Stromal cell of bone marrow (primary cell): ENCODE measurements at places on chromosomes 2 and 18.

- DNase-seq, result no peak
These were observed 28.4 kb upstream of the TANK start for GRCh38 chr2:161131804-161132203.

DNA sequence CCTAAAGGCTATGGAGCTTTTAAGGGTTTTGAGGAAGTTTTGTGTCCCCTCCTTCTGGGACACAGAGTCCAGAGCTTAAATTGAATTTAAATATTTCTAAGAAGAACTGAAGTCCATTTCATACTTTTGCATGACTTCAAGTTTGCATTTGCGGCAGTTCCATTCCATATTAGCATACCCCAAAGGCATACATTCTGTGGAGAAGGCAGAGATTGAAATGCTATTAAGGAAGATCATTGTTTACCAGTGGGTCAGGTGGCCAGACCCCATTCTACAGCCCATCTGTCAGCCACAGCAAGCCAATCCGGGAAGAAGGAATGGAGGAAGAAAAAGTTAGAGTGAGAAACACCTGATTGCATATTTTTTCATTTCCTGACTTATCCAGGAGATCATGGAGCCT is 75.0 kb downstream of the DNAH7 start:
- DNase-seq, result no peak

DNA sequence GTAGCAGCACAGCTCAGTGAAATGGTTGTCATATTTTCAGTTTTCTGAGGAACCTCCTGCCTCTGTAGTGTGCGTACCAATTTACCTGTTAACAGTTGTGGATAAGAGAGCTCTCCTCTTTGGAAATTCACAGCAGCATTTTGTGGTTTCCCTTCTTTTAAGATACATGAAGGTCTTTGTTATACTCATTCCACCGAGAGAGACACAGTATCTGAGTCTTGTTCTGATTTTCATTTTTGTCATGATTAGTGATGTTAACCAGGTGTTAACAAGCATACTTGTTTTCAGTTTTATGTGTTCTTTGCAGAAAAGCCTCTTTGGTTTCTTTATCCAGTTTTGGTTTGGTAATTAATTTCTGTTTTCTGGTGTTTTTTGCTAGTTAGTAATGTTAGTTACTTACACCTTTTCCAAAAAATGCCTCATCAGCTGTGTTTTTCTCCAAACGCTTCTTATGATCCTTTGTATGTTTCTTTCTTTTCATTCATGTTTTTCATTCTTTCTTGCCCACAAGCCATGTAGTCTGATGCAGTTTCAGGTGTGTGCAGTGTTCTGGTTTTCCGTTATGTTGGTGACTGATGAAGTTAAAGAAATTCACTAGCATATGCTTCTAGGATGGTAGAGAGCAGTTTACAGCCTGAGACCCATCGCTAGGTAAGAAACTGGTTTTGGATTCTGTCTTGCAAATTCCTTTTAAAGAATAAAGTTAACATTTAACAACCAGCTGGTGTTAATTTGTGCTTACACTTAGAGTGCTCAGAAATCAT is 30.1 kb downstream of the CCDC74A start:
- DNase-seq, result no peak

DNA sequence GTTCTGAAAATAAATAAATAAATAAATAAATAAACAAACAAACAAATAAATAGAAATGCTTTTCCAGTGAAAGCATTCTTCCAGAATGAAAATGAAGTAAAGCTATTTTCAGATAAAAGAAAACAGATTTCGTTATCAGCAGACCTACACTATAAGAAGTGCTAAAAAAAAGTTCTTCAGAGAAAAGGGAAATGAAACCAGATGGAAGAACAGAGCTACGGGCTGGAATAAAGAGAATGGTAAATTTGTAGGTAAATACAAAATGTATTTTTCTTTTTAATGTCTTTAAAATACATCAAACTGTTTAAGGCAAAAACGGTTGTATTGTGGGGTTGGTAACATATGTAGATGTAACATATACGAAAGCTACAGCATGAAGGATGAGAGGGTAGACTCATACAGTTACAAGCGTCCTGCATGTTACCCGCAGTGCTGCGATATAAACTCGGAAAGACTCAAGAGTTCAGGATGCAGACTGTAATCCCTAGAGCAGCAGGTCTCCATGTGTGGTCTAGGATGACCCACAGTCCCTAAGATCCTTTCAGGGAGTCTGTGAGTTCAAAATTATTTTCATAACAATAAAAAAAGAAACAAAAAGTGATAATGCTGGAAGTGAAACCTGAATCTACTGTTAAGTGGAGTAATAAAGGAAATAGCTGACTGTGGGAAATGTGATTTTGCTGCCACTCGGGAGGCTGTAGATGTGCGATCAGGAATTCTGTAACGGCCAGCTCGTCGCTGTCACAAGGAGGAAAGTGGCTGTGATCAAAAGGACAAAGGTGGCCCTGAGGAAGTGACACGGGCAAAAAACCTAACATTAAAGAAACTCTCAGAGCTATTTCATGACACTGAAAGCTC is 5.3 kb upstream of the RAB12 start:
- no peak for DNase-seq

GRCh38 chr2:165634855-165635254 is 159.2 kb downstream of the GALNT3 start:
- peak; percentile 25 for DNase-seq

- no peak for DNase-seq
These were observed 15.0 kb downstream of the TOGARAM2 start for GRCh38 chr2:28995765-28996750.

- no peak for DNase-seq
These were observed 183.3 kb downstream of the ARL4C start for GRCh38 chr2:234313558-234313957.

DNA sequence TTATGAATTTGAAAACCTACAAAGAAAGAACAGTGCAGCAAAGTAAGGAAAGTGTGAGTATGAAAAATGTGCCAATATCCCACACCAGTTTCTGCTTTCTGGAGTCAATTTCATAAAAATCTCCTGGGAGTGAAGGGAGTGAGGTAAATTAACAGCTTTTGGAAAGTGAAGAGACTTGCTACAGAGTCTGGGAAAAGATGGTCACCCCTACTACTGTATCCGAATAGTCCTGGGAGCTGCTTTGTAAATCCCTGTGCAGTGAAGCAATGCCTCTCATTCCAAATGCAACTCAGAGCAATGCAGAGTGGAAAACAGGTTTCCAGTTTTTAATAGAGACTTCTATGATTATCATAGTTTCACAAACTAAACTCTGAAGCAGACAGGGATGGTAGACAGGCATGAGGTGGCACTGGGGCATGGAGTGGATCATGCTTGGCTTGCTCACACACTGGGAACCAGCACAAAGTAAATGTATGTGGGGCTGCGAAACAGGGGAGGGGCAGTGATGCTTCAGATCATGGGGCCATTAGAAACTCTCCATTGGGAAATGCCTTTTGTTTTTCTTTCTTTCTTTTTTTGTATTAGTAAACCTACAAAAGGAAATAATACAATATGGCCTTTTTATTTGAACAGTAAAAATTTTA is 10.6 kb downstream of the COL5A2 start:
- DNase-seq, result no peak

GRCh38 chr2:138877421-138877820 is 97.2 kb upstream of the NXPH2 start:
- no peak for DNase-seq

DNA sequence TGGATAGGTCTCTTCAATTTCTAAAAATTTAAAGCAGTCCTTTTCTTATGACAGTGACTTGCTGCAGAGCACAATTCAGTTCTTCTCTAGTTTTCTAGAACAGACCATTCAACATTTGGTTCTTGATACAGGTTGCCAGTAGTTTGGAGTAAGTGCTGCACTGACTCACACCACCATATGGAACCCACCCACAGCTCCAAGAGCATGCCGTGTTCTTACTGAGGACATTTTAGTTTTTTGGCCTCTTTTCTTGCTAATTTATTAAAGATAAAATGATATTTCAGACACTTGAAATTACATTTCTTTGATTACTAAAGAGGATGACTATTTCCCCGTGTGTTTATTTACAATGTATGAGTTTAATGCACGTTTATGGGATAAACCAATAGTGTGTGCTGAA is 120.0 kb downstream of the COL4A4 start:
- DNase-seq, result no peak

DNA sequence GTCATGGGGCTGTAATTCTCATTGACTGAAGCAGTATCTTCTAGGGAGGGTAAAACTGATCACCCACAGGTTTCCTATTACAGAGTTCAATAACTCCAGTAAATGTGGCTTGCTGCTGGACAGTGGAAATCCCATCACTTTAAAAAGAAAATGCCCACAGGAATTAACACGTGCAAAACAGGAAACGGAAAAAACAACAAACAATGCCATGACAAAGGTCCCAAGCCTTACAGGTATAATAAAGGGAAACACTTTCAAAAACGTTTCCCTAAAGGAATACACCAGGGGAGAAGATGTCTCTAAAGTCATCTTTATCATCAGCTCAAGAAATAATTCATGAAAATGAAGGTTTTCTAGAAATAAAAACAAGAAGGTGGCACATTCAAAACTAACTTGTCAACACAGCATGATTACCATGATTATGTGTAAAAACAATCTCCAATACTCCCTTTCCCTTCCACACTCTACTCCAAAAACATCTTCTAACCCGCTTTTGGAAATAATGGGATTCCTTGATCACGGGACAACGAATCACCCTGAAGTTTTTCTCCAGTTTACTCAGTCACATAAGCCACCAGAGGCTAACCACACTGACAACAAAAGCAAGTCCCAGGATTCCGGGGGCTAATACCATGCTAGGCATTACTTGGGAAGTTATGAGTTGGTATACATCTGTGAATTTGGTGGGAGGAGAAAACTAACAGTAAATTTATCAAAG is 167.9 kb downstream of the TCF4 start:
- DNase-seq, result no peak

DNA sequence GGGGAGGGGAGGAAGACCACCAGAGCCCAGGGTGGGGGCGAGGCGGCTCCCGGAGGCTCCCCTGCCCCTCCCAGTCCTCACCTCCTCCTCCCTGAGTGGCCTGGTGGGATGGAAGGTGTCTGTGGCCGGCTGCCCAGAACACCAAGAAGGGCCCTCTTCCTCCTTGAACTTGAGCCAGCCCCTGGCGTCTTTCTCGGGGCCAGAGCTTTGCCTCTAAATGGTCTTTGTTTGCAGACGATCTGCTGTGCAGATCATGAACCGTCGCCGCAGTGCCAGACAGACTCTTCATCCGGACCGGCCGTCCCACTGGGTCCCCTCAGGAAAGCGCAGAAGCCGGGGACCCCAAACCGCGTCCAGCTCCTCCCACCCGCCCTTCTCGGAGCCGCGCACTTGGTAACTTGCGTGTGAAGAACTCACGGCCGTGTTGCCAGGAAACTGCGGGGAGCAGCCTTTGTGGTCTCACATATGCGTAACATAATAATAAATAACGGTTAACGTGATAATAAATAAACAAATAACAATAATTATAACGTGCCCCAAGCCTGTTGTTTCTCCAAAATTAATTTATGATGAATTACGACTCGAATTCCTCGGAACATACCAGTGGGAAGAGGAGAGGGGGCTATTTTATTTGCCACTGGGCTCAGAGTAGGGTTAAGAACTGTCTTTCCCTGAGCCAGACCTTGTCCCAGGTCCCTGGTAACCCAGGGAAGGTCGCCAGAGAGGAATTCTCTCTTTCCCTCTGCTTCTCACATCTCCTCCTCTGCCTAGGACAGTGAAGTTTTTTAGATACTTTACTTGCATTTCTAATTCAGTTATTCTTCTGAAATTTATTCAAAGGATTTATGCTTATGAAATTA is 41.0 kb downstream of the PTGR3 start:
- DNase-seq, result no peak

GRCh38 chr2:203327582-203327900 is 653 bp upstream of the ABI2 start:
- DNase-seq, result no peak

DNA sequence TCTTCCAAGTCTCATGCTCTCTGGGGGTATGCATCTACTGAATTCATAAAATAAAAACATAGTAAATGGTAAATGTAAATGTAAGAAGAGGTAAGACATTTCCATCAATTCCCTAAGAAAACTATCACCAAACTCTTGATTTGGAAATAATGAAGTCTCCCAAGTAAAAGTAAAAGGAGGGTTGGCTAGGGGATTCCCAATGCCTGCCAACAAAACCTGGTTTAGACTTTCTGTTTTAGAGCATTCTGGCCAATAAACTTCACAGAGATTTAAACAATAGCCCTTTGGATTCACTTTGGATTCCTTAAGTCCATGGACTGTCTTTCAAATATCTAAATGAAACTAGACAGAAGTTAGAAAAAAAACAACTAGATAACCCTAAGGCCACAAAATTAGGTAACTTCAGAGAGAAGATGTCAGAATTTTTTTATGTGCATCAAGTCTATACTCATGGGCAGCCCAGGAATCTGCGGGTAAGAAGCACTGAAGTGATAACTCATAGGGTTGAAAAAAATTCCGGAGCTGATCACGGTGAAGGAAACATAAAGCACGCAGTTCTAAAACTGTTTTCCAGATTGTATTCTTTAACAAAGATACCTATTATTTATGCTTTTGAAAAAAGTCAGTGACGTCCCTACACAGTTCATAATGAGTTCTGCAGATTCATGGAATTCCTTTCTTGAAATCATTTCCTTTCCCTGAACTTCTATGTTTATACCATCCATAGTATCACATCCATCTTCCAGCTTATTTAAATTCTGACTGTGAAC is 263.6 kb downstream of the AFF3 start:
- DNase-seq, result no peak

- DNase-seq, result no peak
These were observed 97.6 kb downstream of the CTAGE1 start for GRCh38 chr18:22320155-22320554.

GRCh38 chr2:190443778-190444481 is 35.8 kb downstream of the MFSD6 start:
- peak; percentile 13 for DNase-seq

DNA sequence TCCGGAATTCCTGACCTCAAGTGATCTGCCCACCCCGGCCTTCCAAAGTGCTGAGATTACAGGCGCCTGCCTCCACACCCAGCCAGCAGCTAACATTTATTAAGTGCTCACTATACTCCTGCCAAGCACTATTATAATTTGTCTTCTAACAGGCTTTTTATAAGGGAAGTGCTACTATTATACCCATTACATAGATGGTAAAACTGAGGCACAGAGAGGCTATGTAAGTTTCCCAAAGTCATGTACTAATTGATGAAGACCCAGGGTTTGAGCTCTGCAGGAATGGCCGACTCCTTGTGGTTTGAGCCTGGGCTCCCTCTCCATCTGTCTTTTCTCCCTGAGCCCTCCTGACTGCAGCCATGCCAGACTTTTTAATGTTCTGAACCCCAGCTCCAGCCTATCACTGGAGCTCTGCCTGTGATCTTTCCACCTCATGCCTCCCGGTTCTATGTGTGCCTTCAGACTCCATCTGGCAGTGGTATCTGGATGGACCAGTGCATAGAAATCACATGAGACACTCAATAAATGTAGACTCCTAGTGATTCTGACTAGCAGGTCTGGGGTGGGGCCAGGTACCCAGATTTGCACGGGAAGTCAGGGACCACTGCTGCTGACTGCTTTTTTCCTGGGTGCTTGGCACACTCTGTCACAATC is 197.1 kb downstream of the NEDD4L start:
- no peak for DNase-seq
